Activated T-helper 17 cell treated with anti-CD3 and anti-CD28 coated beads, Interleukin-2, amount 50 U/mL, for 72 hours (primary cell): ENCODE measurements at places on chromosomes 4 and X. TPM values are rescaled to one million over a fixed set of nuclear protein-coding genes. Genes with fewer than 3 reads are reported as not detected.

DNA sequence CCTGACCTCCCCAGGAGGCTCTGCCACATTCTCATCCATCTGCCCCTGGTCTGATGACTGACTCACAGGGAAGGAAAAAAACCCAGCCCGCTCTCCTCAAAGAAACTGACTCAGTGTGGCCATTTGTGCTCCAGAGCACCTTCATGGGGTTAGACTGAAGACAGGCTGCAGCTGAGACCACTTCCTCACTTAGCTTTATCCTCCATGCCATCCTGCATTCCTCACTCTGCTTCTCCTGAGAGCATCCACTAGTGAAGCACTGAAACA lies 35.9 kb upstream of the HPSE start:
- ATAC-seq, result no peak

DNA sequence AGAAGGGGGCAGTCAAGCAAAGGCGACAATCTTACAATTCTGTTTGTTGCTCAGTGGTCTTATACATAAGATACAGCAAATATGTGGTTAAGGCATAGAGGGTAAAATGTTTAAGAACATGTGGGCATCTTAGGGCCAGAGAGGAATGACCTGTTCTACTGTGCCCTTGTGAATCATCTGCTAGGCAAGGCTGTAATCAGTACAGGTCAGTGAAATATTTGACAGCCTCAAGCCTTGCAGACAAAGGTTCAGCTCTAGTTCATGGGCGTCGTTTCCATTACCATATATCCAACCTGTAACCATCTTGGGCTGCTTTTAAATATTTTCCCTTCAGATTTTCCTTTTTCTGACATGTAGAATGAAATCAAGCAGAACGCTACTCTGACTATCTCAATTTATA lies 37.3 kb downstream of the AGA start:
- ATAC-seq, result no peak

- ATAC-seq, result no peak
Measured at GRCh38 chrX:18194688-18195087, 26.0 kb downstream of the BEND2 start.

DNA sequence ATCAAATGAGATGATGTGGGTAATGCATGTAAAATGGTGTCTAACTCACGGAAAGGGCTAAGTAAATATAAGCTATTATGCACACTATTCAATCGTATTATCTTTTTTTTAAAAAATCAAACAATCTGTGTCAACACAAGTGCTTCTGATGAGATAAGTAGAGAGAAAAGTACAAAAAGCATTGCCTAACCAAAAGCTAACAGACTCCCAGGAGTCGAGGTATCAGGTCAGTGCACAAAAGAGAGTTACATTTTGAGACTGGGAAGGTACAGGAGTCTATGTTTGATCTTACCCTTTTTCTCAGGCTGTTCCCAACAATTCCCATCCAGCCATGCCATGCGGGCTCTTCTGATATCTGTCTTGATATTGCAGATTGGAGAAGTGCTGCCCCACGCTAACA lies 203.3 kb upstream of the ZIC3 start:
- ATAC-seq, result no peak

- ATAC-seq, result no peak
Measured at GRCh38 chr4:80873571-80873970, 156.9 kb upstream of the BMP3 start.

DNA sequence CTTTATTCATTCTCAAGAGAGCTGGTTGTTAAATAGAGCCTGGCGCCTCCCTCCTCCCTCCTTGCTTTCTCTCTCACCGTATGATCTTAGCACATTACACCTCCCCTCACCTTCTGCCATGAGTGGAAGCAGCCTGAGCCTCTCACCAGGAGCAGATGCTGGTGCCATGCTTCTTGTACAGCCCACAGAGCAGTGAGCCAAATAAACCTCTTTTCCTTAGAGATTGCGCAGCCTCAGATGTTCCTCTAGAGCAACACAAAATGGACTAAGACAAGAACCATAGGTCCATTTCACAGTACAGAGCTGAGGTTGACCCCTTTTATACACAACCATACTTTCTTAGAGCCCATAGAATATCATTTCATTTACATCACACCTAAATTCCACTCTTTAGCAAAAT lies 10.1 kb upstream of the TMEM144 start:
- ATAC-seq, result no peak

DNA sequence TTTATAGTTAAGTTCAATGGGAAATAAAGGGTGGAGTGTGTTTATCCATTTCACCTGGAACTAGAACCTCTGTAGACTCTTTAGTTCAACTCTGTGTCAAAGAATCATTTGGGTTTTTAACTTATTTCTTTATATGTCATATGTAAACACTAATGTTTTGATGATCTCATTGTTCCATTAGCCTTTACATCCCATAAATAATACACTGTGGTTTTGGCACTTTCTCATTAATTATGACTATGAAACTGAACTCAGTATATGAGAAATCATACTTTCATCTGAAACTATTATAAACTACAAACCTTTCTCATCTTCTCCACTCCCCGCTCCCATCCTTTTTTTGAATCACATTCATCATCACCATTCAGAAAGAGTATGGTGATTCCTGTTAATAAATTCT lies 31.0 kb downstream of the F8 start:
- ATAC-seq, result peak; percentile 48

GRCh38 chrX:86805241-86805640 lies 657.0 kb downstream of the DACH2 start:
- ATAC-seq, result no peak

- no peak for ATAC-seq
Measured at GRCh38 chrX:108122748-108123147, 31.2 kb downstream of the ATG4A start.

CPXCR1 gene
- not detected for total RNA-seq

PABPC1L2A gene
- total RNA-seq, result not detected

SLIT2 gene
- not detected for total RNA-seq

DDX53 gene
- total RNA-seq, result not detected

ARHGAP4 gene
- total RNA-seq, result 147 TPM

CPE gene
- not detected for total RNA-seq

GLRA2 gene
- total RNA-seq, result not detected

AWAT2 gene
- total RNA-seq, result not detected
